GM12864 (cell line): ENCODE measurements at places on chromosomes 12 and 14.

- DNase-seq, result no peak
Measured at GRCh38 chr12:97555547-97556187, 93.1 kb downstream of the RMST start.

DNA sequence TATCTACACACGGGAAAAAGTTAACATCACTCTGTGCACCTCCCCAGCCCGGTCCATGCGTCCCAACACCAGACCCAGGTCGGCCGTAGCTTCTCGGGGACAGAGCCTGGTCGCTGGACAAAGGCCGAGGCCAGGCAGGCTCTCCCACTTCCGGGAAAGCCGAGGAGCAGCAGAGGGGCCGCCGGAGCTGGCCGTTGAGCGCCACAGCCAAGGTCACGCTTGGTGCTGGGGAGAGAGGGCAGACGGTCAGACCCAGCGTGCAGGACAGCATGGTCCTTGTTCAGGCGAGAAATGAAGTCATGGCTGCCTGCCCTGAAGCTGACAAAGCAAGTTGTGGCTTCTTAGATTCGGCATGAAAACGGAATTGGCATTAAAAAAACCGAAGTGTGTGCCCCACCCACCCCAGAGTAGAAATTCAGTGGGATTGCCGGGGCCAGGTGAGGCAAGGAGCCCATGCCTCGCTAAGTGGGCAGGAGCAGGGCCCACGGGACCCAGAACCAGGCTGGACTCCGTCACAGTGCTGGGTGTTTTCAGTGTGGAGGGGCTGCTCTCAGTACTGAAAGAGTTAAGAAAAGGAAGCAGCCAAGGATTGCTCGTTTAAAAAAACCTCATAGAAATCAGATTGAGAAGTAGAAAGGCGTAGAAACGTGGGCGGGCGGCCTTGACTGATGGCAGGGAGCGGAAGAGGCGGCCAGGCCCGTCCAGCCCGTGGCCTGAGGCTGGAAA lies 4.3 kb downstream of the ARL6IP4 start:
- DNase-seq, result no peak

DNA sequence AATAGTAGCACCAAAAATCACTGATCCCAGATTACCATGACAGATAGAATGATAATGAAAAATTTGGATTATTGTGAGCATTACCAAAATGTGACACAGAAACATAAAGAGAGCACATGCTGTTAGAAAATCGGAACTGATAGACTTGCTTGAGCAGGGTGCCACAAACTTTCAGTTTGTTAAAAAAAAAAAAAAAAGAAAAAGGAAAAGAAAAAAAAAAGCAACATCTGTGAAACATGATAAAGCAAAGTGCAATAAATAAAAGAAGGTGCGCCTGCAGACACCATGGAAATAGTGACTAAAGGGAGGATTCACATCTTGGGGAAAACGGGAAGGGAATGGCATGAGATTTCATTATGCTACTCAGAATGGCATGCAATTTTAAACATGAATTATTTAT lies 6.6 kb upstream of the PARP11 start:
- DNase-seq, result no peak

- DNase-seq, result no peak
Measured at GRCh38 chr12:60684988-60685655, 1089.3 kb downstream of the SLC16A7 start.

GRCh38 chr12:1611803-1612572 lies 17.0 kb upstream of the WNT5B start:
- DNase-seq, result no peak

DNA sequence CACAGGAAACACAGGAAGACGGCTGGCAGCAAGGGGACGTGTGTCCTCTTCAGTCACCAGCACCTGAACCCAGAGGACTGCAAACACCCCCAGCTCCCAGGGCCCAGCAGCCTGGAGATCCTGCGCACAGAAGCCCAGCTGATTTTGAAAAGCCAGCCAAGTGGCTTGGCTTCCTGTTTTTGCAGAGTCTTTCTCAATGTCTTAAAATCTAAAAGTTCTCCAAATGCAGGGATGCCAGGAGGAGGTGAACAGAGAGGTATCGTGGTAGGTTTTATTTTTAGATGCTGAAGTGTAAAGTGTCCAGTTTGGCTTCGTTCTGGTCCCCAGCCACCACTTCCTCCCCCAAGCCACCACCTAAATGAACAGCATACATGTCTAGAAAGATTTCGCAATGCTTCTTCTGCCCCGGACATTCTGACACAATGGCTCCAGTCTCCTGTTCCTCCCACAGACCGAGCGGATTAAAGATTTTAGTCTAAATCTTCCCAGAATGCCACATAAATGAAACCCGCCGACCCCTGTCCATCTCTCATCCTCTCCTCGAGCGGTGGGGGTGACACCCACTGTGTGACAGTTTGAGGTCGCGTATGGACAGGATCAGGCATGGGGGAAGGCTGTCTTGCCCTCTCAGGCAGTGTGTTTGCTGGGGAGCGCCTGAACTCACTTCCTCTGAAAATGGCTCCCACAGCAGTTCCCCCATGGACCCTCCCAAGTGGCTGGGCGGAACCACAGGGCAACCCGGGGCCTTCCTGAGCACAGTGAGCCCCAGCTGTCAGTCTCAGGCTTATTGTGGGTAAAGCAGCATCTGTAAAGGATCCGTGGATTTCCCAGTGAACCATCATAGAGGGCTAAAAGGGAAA lies 41.6 kb downstream of the ITPK1 start:
- no peak for DNase-seq

DNA sequence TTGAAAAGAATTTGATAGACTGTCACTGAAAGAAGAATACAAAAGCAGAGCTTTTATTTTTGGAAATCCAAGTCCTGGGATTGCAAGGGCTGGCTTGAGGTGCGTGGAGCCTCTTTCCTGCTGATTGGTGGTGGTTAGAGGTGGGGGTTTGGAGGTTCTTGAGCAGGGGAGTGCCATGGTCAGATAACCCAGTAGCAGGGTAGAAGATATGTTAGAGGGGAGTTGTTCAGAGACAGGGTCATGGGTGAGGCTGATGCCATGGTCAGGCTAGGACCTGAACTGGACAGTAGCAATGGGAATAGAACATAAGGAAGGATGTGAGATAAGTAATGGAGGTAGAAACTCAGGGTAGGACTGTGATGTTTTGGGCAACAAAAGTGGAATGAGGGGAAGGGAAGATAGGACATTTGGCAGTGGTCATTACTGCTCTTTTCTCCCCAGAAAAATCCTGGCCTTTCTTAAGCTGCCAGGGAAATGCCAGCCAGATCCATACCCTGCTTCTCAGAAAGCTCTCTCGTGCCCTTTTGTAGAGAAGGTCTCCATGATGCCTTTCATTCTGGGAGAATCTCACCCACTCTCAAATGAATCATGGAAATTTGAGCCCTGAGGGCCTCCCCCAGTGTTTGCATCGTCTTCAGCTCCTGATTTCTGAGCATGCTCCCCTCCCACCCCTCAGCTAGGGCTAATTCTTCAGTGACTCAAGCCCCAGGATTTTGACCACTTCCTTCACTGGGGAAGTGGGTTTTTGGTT lies 9.5 kb downstream of the EMP1 start:
- DNase-seq, result no peak

DNA sequence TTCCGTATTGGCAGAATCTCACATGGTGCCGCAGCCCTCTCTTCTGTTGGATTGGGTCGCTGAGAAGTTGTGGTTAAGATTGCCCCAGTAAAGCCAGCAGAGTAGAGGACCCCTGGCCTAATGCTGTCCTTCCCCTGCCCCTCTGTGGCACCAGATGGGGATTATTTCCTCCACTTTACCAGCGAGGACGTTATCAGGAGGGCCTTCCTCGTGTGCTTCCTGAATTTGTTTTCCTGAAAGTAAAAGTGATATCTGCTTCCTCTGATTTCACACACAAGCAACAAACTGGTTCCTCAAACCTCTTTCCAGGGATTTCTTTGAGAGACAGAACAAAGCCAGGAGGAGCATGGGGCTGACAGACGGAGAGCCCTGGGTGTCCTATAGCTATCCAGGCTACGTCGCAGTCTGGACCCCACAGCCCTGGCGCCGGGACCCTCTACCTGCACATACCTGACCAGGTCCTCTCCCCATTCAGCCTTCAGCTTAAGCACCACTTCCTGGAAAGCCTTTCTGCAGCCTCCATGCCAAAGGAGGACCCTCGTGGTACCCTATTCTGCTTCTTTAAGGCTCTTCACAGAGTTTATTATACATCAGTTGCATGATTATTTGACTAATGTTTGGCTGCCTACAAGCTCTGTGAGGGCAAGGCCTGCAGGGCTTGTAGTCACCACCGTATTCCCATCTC lies 314.8 kb upstream of the FKBP4 start:
- no peak for DNase-seq
